Cortex of kidney (tissue), 1 donor: ENCODE measurements at places on chromosomes 1 and 21.

DNA sequence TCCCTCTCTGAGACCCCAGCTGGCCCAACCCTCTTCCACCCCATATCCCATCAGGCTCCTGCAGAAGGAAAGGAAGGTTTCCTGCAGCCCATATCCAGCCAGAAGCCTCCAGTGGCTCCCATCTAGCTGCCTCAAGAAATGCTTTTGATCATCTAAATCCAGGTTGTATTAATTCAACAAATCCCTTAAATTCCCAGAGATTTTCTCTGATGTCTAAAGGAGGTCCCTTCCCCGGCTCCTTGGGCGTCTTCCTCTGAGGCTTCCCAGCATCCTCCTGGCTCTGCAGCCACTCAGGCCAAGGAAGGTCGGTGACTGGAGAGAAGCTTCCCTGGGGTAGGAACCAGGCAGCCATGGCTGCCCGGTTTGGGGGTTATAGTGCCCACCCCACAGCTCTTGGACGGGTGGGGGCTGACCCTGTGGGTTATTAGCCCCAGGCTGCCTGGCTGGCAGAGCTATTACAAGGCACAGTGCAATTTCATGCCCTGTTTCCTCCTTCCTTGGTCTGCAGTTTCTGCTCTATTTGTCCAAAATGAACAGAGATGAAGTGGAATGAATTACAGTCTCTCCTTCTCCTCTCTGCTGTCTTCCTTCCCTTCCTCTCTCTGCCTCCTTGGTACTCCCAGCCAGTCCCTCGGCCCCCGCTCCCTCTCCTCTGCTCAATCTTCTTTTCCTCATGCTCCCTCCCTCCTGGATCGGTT is 34.8 kb upstream of the DISP3 start:
- DNase-seq, result no peak

DNA sequence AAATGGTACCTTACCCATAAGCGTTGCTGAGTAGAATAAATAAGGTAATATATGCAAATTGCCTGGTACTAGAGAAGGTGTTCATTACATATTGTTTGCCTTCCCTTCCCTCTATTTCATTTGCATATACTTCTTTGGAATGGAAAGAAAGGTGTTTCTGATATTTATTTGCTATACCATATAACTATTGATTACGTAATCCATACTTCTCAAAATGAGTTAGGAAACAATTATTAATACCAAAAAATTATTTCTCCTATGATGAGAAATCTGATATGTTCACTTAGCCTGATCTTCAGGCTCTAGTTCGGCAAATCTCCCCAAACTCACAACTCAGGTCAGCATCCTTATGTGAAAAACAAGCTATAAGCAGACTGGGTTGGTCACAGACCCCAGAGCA is 119.3 kb downstream of the DAB1 start:
- no peak for DNase-seq

GRCh38 chr1:243434594-243434993 is 178.8 kb downstream of the SDCCAG8 start:
- no peak for DNase-seq

DNA sequence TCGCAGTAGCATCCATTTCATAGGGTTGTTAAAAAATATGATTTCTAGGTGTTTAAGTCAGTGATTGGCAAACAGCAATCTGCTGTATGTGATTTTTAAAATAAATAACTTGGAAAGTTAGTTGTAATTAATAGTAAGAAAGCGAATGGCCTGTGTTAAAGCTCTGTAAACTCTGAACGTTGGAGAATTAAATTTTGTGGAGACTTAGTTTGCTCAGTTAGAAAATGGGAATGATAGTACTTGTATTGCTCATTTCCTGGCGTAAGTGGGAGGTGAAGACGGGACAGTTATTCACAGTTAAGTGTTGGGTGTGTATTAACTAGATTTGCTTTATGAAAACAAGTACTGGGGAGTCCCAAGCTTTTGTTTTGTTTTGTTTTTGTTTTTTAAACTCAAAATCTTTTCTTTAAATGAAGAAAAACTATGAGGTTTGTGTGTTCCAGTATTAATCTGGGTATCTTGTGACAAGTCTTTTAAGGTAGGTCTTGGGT is 995 bp downstream of the CACYBP start:
- DNase-seq, result no peak

DNA sequence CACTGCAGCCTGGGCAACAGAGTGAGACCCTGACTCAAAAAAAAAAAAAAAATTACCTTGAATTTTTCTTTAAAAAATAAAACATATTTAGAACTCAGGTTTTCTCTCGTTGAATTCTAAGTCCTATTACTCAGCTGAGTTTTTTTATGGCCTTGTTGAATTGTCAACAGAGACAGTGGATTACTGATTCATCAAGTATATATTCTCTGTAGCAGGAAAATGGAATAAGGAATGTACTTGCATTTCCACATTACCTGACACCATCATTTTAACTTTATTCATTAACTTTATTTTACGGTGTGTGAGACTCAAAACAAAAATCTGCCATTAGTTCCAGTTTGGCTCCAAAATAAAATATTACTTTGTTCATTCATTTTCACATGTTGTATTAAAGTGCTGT is 53.8 kb upstream of the APP start:
- no peak for DNase-seq

- DNase-seq, result no peak
Observed at GRCh38 chr1:56385314-56385713, 194.0 kb downstream of the PLPP3 start.

DNA sequence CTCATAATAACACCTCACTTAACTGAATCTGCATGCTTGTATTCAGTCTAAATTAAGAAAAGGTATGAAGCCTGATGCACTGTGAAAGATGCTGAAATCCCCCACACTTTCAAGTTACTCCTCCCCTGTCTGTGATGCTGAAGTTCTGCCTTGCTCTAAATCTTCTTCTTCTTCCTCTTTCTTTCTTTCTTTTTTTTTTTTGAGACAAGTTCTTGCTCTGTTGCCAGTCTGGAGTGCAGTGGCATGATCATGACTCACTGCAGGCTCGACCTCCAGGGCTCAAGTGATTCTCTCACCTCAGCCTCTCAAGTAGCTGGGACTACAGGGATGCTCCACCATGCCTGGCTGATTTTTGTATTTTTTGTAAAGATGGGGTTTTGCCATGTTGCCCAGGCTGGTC is 231.0 kb upstream of the B3GALT2 start:
- no peak for DNase-seq

DNA sequence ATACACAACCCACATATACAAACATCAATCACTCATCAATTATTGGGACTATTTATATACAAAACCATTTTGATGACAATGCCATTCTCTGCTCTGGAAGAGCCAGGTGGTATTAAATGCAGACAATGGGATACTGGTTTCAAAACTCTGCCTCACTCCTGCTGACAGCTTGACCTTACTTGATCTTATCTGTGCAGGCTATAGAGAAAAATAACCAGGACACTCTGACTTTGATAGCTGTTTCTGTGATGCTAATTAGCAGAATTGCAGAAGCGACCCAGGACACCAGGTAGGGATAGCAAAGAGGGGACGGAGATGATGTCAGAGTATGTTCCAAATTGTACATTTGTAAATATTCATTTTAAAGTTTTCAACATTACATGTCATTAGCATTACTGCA is 89.5 kb downstream of the OLFM3 start:
- DNase-seq, result no peak

DNA sequence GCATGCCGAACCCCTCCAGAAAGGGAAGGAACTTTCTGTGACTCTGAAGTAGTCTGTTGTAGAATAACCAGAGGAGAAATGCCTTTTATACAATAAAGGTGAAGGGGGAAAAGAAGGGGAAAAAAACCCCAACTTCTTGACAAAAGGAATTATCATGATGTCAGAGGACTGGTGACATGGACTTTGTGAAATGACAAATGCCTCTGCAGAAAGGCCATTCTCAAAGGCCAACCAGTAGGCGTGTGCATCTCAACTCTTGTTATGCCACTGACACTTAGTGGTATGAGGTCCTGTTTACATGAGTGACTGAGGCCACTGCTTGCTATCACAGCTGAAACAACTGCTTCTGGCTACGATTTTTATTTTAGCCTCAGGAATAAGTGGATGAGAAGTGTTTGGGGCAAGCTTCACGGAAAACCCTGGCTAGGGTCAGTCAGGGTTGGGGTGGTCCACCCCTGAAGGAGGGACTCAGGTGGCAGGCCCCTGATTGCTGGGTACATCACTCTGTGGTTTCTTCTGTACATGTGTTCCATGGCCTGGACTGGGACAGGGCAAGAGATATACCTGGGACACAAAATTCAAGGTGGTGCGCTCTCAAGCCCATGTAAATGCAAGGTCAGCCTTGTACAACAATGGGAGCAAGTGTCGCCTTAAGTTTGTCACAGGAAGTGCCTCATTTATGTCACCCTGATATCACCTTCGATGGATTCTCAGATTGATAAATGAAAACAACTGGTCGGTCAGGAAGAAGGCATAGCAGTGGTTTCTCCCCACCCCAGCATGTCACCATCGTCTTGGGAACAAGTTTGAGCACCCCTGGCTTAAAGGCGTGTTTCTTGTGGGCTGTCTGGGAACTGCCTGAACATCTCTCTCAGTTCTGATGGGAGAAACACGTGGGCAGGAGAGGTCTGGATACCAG is 12.4 kb downstream of the RUNX1 start:
- no peak for DNase-seq

DNA sequence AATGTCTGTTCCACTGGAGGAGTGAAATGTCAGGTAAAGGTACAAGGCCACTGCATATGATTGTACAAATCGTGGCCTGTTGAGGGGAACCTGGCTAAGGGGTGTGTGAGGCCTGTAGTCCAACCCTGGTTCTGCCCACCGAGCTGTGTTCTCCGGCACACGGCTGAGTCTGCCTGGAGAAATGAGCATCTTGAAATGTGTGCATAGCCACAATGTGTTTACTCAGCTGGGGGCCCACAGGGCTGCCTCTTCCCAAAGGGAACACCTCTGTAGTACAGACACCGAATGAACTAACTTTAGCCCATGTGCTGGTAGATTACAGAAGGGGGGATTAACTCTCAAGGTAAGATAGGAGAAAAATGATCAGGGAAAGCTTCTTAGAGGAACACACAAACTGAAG is 30.2 kb downstream of the AK4 start:
- no peak for DNase-seq

DNA sequence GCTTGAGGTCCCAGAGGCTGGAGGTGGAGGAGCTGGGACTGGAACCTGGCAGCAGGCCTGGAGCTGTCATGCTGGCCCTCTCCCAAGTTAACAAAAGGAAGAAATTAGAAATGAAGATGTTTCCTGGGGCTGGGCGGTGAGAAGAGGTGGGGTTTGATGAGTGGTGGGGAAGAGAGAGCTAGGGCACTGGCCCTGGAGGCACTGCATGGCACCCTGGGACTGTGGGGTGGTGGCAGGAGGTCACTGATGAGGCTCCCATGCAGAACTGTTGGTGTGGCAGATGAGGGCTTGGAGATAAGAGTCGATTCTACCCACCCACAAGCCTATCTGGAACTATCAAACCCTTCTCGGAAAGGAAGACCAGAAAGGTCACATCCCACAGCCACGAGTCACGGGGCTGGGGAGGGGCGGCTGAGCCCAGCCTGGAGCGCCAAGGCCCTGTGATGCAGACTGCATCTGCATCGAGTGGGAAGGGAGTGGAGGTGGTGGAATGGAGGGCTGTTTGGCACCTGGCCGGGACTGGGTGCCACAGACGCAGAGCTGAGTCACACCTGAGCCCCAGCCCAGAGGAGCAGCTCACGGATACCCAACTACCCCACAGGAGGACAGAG is 29.4 kb downstream of the MRPL37 start:
- DNase-seq, result no peak

DNA sequence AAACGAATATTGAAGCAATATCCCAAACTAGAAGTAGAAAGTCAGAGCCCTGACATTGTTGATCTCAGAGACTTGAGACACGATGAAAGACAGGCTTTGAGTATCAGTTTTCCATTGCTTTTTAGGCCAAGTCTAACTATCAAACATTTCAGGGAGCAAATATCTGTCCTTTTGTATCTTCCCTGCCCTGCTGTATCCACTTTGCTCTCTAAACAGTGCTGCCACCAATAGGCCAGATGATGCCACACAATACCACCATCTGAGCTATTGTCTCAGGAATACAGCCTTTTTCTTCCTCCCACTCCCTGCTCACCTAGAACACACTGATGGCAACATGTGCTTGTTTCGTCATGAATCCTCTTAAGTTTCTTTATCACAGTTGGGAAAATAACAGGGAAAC is 62.6 kb upstream of the SPAG17 start:
- no peak for DNase-seq

- no peak for DNase-seq
Observed at GRCh38 chr1:177820213-177820612, 149.6 kb downstream of the SEC16B start.

DNA sequence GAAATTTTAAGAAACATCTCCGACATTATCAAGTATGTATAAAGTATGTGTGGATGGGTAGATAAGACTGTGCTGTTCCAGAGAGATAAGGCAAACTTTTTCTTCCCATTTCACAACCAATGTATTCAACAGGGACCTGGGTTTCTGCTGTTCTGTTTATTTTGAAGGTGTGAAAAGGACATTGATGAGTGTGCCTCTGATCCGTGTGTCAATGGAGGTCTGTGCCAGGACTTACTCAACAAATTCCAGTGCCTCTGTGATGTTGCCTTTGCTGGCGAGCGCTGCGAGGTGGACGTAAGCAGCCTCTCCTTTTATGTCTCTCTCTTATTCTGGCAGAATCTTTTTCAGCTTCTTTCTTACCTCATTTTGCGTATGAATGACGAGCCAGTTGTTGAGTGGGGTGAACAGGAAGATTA is 174.0 kb downstream of the CRB1 start:
- DNase-seq, result no peak

DNA sequence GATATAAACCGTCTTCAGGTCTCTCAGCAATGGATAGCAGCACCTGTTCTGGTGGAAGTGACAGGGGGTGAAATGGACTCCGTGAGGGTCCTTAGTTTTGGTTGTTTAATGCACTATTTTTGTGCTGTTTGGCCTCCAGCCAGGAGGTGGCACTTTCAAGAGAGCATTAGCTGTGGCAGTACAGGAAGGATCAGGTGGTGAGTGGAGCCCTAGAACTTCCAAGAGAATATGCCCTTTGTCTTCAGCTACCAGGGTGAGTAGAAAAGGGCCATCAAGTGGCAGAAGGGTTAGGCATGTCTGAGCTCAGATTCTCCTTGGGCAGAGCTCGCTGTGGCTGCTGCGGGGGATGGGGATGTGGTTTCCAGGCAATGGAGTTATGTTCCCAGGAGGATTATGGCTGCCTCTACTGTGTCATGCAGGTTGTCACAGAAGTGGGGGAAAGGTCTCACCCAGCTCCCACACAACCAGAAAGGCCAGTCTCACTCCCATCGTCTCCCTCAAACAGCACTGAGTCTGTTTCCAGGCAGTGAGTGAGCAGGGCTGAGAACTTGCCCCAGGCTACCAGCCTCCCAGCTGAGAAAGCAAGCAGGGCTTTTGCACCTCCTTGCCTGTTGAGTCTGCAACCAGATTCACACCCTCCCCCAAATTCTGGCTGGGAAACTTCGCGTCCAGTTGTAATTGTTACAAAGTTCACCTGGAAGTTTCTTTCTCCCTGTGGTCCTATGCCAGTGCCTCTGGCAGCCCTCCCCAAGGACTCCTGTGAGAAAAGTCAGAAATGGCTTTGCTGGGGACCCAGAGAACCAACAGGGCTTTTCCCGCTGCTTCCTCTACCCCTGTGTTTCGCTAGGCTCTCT is 39.1 kb upstream of the TTLL7 start:
- peak; percentile 6 for DNase-seq
